ENCODE measurements at places on chromosomes 4 and X.

GRCh38 chr4:115113506-115114106, at the start of gene NDST4:
NDST4 (minus strand) TSS chr4:115113620; CDS start chr4:115077036, 36,584 bp downstream.
- no peak for DNase-seq

DNA sequence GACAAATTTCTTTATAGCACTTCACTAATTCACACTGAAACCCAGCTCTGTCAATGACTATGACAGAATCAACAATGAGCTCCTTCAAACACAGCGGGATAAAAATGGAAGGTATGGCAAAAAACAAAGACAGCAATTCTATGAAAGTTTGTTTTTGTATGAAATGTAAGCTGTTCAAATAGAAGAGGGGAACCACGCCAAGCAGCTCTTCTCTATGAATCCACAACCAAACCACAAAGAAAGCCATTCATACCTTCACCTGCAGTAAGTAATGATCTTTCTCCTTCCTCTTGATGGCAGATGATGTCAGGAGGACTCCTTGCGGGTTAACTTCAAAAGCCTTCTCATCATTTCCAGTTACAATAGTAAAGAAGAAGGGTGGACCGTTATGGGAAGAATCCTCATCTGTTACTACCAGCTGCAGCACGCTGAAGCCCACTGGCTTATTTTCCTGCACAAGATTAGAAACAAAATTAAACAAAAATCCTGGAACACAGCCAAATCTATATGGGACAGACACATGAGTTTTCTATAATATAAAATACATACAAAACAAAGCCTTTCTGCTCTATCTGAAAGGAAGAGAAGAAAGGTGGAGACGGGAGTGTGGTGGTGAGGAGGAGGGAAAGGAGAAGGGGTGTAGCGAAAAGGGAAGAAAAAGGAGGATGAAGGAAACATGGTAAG, 48.9 kb upstream of the MTNR1A start:
- DNase-seq = no peak

DNA sequence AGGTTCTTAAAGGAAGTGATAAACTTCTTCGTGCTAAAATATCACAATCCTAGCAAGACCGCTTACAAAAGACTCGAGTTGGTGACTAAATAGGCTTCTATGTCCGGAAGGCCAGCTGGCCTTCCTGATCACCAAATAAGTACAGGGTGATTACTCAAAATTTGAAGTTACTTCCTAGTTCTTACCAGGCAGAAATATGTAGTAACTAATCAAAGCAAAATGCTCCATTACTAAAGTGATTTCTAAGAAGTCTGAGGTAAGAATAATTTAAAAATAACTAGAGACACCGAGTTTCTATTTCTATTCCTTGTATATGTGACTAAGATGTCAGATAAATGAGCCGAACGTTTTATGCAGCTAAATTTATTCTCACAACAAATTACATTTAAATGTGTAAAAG, 62.2 kb downstream of the NSUN7 start:
- DNase-seq = no peak

GRCh38 chr4:81688085-81688484, 216.4 kb upstream of the RASGEF1B start:
- no peak for DNase-seq

DNA sequence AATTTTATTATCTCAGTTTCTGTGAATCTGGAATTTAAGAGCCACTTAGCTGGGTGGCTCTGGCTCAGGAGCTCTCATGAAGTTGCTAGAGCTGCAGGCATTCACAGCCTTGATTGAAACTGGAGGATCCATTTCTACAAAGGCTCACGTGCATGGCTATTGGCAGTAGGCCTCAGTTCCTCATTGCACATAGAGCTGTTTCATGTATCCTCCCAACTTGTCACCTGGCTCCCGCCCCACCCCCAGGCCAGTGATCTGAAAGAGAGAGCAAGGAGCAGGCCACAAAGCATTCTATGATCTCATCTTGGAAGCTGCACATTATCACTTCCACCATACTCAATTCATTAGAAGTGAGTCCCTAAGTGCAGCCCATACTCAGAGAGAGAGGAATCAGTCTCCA, 18.5 kb upstream of the AP1AR start:
- DNase-seq = no peak

DNA sequence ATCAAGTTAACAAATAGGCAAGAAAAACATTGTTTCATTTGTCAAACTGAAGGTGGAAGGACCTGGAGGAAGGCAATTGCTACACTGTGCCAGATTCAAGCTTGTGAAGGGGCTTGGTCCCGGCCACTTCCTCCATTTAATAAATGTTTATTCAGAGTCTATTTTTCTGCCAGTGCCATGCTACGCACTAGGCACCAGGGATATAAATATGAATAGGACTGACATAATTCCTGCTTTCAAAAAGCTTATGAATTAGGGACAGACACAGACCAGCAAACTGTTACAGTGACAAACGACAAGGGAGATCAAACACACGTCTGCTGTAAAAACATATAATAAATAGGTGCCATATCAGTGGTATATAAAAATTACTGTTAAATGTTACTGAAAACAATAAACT, 571 bp downstream of the TLR6 start:
- DNase-seq = no peak

DNA sequence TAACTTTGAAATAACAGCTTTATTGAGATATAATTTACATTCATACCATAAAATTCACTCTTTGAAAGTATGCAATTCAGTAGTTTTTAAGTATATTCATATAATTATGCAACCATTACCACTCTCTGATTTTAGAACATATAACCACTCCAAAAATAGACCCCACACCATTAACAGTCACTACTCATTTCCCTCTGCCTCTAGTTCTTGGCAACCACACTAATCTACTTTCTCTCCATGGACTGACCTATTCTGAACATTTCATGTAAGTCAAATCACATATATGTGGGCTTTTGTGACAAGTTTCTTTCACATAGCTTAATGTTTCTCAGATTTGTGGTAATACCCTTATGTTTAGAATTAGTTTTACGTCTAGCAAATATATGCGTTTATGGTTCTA, 19.5 kb upstream of the GLRA3 start:
- DNase-seq = no peak

Data from right atrium auricular region (tissue), 2 donors.